ENCODE measurements at places on chromosomes 13 and 19.

GRCh38 chr13:35378939-35379338 lies 97.5 kb downstream of the MAB21L1 start:
- no peak for DNase-seq

DNA sequence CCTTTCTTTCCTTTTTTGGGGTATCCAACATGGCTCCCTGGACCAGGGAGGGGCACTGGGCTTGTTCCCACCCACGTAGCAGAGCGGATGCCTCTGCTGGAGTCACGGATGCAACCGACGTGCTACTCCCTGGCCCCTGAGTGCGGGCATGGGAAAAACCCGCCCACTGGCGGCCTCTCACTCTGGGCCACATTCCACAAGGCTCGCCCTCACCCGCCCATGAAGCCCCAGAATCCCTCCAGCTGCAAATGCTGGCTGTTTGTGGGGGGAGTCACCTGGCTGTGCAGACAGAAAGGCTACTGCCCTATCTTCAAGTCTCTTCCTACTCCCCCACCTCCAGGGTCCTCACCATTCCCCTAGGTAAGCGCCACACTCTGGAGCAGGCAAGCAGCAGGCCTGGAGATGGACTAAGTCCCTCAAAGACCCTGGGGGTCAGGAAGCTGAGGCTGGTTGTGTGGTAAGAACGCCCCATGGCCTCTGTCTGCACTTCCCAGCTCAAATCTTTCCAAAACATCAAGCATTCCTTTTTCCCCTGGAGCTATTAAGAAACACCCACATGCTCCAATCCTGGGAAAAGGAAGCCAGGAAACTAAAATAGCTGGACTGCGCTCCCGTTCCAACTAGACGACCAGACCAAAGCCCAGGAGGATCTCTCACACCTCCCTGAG lies 17.9 kb upstream of the EPHX3 start:
- DNase-seq = no peak

DNA sequence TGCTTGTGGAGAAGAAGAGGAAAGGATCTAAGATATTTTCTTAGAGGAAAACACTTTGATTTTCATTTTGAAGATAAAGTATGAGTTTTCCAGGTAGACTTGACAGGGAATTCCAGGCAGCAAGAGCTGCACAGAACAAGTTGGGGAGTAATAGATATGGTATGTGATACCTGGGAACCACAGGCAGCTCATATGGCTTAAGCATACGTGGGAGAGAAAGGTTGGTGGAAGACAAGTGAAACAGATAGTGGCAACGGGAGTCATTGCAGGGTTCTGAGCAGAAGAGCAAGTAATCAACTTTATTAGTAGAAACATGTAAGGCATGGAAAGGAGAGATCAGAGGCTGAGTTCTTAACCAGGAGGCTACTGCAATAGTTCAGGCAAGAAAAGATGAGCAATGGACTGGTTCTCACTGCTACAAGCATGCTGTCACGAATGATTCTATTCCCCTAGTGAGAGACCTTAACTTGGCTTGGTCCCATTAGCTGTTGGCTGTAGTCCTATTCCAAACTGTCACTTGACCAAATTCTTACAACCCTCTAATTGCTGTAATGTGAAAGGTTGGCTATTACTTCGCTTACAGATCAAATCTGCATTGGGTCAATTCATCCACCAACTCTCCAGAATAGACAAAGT lies 217.9 kb downstream of the VWA8 start:
- DNase-seq = no peak

DNA sequence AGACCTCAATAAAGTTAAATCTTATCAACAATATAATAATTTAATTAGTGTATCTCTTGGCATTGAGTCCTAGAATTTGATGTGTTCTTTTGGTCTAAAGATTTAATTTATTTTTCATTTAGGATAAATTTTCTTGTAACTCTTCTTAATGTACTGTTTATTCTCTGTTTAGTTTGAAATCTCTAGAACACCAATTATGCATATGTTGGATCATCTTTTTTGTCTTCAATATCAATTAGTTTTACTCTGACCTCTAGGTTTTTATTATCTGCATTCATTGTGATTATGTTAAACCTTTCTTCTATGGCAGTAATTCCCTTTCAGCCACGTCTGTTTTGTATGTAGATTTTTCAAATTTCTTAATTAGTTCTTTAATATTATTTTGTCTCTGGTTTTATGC lies 93.8 kb upstream of the ARHGEF7 start:
- no peak for DNase-seq

DNA sequence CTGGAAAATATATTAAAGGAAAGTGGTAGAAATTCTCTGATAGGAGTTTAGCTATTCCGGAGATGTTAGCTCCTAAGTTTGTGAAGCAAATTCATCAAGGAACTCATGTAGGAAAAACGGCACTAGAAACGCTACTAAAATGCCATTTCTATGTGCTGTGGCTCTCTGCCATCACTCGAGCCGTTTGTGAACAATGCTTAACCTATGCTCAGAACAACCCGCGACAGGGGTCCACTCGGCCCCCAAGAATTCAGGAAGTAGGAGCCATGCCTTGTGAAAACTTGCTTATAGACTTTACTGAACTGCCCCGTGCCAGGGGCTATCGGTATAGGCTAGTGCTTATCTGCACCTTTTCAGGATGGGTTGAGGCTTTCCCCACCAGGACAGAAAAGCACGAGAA lies 14.2 kb upstream of the SLC15A1 start:
- DNase-seq = no peak

DNA sequence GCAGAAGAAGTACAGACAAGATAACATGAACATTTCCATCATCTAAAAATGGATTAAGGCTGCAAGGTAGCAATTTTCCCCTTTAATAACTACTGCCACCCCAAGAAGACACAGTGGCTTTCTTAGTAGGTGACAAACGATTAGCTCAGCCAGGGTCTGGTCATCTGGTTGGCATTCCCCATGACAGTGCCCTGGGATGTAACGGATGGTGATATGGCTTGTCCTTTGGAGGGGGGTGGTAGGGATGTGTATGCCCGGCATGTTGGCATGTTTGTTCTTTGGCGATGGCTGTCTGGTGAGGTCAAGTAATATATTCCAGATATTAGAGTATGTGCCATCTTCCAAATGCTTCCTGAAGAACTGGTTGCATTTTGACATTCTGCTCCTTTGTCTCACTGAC lies 135.6 kb upstream of the ZNF536 start:
- DNase-seq = no peak

- DNase-seq = peak; percentile 10
These were observed 1.4 kb downstream of the ECH1 start for GRCh38 chr19:38830039-38830733.

DNA sequence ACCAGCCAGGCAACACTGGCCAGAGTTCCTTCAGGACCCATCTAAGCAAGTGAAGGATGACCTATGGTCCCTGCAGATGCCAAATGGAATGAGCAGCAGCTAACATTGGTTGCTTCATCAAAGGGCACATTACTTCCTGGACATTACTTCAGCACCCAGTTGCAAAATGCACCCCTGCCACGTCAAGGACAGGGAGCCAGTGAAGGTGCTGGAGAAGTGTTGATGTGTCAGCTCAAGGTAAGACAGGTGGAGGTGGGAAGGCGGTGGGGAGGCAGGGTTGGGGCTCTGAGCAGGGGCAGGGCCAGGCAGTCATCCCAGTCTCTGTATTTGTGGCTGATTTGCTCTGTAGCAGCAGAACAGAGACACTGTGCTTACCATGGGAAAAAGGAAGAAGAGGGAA lies 14.6 kb downstream of the CSNK1A1L start:
- no peak for DNase-seq

DNA sequence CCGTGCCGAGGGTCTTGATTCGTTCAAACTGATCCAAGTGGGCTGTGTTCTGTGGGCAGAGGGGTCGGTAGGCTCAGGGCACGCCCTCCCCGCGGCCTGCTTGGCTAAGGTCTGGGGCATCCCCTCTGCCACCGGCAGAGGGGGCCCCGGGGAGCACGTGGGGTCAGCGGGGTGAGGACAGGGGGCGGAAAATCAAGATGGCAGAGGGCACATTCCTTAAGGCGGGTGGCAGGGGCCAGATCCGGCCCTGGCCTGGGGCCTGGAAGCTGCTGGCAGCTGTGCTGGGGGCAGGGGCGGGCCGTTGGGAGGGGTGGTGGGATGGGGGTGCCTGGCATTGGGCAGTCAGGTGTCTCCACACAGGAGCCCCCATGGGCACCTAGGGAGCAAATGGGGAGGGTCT lies 10.7 kb downstream of the PRKACA start:
- DNase-seq = no peak

GRCh38 chr13:49112782-49113525 lies 107.2 kb upstream of the MLNR start:
- no peak for DNase-seq

DNA sequence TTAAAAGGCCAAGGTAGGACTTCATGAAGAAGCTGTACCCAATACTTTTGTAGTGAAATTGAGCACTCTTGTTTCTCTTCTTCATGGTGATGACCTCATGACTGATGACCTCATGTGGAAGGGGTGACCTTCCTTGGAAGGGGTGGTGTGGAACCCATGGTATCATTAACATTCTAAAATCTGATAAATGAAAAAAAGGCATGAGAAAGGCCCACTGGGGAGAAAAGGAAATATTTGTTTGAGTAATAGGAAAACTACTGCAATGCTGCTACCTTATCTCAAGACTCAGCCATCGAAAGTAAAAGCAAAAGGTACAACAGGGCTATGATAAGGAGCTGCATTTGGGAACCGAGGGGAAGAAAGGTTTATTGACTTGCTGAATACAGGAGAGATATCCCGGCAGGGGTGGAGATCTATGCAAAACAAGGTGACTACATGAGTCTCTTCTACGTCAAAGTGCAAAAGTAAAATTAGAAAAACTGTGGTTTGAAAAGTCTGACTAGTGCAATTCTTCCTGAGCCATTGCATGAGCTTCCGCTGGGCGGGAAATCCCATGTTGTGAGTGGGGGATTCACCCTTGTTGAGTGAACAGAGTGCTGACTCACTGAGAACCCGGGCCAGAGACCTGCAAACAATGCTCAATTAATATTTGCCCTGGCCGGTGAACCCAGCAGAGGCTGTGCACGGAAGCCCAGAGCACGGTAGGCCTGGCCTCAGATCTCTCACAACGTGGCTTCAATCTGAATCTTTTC lies 138.9 kb upstream of the RFC3 start:
- DNase-seq = peak; percentile 80

GRCh38 chr13:25276748-25277147 lies 10.5 kb downstream of the MTMR6 start:
- DNase-seq = no peak

DNA sequence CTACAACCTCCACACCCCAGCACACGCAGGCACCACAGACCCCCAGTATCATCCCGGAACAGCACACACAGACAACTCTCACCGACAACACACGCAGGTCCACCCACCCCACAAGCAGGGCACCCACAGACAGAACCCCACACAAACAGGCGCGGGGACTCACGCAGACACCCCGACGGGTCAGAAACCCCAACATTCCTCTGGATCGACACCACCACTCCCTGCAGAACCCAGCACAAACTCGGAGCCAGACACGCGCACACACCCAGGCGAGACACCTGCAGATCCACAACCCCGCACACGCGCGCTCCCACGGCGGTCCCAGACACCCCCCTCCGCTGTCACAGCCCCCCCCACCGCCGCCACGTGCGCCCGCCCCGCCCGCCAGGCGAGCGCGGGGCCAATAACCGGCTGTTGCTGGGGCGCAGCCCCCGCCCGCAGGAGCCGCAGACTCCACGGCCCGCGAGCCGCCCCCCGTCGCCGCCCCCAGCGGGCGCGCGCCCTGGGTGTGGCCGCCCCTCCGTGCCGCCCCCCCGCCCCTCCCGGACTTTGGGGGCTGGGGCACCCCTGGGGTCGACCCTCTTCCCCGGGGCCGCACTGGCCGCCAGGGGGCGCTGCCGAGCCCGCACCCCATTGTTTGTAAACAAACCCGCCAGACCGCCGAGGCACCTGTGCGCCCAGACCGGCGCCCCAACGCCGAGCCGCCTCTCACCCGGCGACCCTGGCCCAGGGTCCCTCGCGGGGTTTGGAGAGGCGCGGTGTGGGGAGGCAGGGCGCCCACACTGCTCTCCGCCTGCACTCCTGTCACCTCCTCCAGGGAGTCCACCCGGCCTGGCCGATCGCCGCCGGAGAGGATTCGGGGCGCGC lies 712 bp downstream of the BBC3 start:
- peak; percentile 62 for DNase-seq

GRCh38 chr13:32267836-32268439 lies 47.2 kb downstream of the ZAR1L start:
- DNase-seq = no peak

DNA sequence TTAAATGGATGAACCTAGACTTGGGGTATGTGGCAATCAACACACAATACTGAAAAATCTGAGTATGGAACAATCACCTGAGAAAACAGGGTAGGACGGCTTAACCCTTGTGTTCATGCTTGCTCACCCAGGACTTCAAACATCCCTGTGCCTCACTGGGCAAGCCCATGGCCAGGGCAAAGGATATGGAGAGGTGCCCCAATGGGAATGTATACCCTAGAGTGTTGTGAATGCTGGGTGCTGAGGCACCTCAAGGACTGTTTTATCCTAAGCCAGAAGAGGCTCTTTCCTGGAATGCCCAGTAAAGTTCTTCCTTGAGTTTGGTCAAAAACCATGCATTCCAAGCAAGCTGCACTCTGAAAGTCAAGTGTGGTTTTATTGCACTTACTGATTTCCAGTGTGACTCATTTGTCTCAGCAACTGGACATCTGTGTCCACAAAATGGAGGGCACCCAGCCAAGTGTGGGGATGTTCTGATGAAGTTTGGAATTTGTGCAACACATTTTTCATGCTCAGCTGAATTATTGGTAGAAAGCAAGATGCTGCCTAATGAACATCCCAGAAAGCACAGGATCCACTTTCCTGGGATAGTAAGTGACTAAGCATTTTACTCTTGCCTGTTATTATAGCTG lies 531.3 kb downstream of the RFC3 start:
- DNase-seq = no peak

- no peak for DNase-seq
These were observed 25.2 kb upstream of the KATNAL1 start for GRCh38 chr13:30332456-30333143.

- no peak for DNase-seq
These were observed 2.0 kb downstream of the EGLN2 start for GRCh38 chr19:40800997-40801377.

All from inflammatory macrophage treated with lipopolysaccharide for 1 hour (primary cell).